ENCODE measurements at places on chromosomes 2 and 18.

DNA sequence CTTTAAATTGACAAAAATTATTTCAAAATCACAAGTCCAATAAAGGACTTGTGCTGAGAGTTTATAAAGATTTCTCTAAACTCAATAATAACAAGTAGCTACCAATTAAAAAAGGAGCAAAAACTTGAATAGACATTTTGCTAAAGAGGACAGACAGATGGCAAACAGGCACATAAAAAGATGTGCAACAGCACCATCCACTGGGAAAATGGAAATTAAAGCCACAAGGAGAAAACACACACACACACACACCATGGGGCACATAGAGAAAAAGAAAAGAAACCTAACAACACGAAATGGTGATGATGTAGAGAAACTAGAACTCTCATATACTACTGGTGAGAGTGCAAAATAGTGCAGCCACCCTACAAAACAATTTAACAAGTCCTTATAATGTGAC, 12.6 kb upstream of the SLC9A4 start:
- DNase-seq: no peak

DNA sequence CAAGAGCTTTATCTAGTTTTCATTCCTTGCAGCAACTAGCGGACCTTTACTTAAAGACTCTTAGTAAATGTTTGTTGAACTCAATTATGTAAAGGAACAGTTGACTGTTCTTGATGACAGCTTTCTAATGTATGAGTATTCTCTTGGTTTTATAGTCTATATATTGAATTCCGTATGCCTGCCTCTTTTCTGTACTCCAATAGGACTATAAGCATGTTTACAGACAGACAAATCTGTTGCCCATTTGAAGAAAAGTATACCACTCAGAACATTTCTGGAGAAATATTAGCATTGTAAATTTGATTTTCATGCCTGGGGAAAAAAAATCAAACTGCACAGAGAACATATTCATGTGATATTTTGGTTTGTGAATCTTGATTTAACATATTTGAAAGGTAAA, 109.5 kb downstream of the LRRTM1 start:
- DNase-seq: no peak

- DNase-seq: no peak
Observed at GRCh38 chr2:234676783-234677450, 180.0 kb upstream of the ARL4C start.

GRCh38 chr2:71727562-71727961, 274.2 kb downstream of the DYSF start:
- no peak for DNase-seq

DNA sequence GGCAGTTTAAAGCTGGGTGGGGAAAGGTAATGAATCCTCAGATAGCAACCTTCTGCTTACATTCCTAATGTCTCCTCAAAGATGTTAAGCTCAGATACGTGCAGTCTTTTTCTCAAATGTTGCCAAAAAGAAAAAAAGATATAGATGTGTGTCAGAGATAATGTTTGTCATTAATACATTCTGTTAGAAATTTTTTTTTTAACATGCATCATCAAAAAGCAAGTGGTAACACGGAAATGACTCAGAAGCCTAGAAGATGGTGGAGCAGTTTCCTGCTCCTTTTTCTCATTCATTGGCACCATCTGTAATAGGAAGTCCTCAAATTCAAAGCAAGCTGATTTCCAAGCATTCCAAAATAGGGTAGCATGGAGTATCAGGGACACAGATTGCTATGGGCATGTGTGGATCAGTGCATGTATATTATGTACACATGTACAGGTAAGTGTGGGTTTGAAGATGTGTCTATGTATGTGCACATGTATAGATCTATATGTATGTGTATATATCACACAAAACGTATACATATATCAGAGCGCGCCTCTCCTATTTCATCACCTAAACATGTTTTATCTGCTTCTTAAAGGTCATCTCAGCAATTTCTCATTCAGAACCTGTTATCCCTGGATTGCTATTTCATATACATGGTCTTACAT, 79.9 kb upstream of the ITGB6 start:
- DNase-seq: no peak

DNA sequence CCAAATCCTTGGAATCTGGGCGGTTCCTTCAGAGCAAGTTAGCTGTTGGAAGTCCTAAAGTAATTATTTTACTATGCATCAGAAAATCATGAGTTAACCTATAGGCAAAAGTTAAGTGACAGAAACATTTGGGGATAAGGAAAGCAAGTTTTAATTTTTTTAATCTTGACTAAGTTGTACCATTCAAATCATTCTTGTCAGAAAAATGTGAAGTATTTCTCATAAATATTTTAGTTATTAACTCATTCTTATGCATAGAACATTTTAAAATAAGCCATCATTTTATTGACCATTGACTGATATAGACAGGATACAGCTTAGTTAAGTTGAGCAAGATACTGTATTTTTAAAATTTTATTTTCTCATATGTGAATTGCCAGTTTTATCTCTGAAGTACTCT, 98.2 kb upstream of the FOSL2 start:
- no peak for DNase-seq
